Activated T-cell treated with anti-CD3 and anti-CD28 coated beads, Interleukin-2, amount 50 U/mL, for 24 hours (primary cell): ENCODE measurements at places on chromosomes 5 and 9.

GRCh38 chr9:72254901-72255545 lies 105.8 kb downstream of the GDA start:
- no peak for DNase-seq

DNA sequence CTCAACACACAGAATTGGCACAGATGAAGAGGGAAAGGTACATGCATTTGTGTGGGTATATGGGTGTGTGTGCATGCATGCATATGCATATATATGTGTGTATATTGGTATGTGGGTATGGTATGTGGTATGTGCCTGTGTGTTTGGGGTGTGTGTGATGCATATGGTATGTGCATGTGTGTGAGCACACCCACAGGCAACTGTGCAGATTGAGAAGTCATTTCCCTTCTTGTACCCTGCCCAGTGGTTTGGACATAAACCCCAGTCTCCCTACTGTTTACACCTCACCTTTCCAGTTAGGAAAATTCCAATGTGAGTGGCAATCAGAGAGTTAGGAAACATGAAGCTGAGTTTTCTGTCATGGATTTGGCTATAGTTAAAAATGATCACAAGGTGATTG lies 178.0 kb downstream of the NXNL2 start:
- no peak for DNase-seq

- no peak for DNase-seq
Observed at GRCh38 chr9:7037176-7037575, 279.4 kb downstream of the KDM4C start.

DNA sequence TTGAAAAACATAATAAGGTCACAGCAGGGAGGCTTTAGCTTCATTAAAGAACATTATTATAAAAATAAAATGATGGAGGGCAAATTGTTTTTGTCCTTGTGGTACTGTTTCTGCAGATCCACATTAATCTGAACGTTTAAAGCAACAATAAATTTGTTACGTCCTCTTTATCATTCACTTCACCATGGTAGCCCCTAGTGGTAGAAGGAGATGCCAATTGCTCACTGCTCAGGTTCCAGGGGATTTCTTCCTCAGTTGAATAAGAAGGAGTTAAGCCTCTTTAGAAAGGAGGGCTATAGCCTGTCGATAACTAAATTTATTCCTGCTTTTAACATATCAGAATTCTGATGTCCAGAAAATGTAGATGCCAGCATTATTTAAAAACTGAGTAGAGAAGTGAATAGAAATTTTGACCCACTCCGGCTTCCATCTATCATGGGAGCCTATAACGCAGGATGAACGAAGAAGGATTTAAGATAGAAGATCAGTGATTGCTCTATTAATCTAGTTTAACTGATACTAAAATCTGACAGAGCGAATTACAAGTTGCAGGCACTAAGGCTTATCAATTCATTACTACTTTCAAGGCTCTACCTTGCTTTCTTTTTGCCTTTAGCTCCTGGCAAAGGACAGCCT lies 692.3 kb downstream of the PTPRD start:
- DNase-seq = no peak

GRCh38 chr5:175743676-175744210 lies 85.9 kb downstream of the HRH2 start:
- DNase-seq = no peak

DNA sequence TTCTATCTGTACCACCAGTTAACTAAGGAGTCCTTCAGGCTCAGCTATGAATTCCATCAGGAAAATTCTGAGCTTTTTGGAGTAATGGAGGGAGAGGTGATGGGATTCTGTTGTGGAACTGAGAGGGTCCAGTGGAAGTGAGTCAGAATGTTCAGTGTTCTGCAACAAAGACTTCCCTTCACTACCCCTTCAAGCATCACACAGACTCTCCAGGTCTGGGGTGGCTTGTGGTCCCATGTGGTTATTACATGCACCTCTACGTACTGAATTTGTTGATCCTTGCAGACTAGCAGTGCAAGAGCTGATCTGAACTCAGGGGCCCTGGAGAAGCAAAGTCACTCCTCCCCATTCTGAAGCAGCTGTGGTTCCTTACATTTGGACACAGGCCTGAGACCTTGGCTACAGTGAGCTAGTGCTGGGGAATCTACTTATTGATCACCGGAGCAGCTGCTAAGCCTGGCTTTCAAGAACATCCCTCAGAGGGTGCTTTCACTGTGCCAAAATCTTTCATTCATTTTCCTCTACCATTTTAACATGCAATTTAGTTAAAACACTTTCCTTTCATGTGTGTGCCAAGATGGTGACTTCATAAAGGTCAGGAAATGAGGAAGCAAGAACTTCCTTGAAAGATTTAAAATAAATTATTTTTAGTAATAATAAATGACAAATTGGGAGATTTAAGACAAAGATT lies 75.0 kb upstream of the TNC start:
- DNase-seq = no peak

DNA sequence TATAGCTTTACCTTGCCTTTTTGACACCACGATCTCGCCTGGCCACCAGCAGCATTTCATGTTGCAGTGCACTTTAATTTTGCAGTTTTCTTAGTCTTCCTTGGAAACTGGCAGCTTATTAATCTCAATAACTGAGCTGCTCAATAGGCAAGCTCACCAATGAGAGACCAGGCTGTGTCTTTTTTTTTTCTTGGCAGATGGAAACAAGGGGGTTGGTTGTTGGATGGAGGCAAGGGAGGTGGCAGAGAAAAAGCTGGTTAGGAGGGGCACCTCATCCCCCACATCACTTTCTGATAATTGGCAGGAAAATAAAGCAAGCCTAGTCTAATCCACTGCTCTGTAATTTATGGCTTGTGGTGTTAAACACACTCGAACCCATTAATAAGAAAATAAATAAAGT lies 324.5 kb upstream of the WWC1 start:
- no peak for DNase-seq

DNA sequence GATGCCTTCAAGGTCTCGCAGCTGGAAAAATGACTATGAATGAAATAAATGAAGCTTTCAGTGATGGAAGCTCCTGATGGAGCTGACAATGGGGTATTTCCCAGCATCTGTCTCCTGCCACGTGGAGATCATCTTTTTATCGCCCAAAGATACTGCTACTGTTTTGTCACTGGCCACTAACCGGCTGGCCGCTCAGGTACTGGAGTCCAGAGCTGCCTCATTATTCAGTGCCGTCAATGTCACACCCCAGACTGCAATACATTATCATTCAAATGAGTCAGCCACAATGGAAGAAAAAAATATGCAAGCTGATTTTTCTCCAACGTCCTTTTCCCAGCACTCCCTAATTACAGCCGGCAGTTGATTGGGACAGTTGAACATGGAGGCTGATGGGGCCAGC lies 280.4 kb downstream of the ZSWIM6 start:
- no peak for DNase-seq

DNA sequence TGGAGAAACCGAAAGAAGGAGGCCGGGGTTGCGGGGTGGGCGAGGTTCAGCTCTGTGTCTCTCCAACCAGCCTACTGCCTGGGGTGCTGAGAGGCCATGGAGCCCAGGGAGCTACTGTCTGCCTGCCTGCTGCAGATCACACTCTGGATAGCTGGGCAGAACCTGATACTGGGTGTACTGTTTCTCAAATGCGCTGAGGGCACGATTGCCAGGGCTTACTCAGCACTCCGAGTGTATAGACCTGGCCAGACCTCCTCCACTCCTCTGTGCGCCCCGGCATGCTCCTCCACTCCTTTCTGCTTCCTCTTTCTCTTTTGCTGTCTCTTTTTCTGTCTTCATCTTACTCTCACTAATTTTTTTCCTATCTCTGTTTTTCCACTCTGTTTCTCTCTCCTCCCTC lies 215.1 kb downstream of the PAPPA start:
- no peak for DNase-seq

DNA sequence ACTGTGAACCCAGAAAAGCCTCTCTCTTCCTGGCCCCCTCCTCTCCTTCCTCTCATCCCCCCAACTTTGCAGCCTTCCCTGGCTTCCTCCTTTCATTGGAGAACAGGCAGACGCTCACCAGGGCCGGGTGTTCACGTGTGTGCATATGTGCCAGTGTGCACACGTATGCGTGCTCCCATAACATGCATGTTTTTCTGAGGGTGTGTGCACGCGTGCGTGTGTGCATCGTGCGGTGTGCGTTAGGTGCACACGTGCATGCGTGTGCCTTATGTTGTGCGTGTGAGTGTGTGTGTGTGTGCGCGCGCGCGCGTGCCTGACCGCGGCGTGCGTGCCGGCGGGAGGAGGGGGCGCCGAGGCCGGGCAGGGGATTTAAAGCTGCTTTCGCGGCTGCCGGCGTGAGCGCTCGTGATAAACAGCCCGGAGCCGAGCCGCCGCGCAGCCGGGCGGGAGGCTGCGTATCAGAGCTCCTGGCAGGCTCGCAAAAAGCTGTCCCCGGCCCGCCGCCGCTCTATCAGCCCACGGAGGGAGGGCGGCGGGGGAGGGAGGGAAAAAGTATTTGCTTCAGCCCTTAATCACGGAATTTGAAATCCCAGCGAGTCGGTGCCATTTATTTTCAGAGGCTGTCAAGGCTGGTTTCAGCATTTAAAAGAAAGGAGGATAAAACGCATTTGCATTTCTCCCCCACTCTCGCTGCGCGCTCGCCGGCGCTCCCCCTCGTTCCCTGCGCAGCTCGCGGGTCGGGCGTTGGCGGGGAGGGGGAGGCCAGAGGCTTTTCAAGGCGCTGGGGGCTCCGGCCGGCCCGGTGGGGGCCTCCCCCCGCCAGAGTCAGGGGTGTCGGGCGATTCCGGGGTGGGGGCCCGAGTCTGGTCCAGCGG lies 183.9 kb downstream of the C9orf50 start:
- DNase-seq = peak; percentile 59

DNA sequence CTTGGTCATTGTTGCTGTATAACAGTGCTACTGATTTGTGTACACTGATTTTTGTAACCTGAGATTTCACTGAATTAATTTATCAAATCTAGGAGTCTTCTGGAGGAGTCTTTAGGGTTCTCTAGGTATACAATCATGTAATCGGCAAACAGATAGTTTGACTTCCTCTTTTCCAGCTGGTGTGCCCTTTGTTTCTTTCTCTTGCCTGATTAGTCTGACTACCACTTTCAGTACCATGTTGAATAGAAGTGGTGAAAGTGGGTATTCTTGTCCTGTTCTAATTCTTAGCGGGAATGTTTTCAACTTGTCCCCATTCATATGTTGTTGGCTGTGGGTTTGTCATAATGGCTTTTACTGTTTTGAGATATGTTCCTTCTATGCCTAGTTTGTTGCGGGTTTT lies 24.7 kb upstream of the RANBP6 start:
- DNase-seq = no peak

GRCh38 chr5:78065663-78066062 lies 228.8 kb downstream of the AP3B1 start:
- DNase-seq = no peak

GRCh38 chr9:105038051-105038450 lies 110.1 kb upstream of the ABCA1 start:
- DNase-seq = no peak

DNA sequence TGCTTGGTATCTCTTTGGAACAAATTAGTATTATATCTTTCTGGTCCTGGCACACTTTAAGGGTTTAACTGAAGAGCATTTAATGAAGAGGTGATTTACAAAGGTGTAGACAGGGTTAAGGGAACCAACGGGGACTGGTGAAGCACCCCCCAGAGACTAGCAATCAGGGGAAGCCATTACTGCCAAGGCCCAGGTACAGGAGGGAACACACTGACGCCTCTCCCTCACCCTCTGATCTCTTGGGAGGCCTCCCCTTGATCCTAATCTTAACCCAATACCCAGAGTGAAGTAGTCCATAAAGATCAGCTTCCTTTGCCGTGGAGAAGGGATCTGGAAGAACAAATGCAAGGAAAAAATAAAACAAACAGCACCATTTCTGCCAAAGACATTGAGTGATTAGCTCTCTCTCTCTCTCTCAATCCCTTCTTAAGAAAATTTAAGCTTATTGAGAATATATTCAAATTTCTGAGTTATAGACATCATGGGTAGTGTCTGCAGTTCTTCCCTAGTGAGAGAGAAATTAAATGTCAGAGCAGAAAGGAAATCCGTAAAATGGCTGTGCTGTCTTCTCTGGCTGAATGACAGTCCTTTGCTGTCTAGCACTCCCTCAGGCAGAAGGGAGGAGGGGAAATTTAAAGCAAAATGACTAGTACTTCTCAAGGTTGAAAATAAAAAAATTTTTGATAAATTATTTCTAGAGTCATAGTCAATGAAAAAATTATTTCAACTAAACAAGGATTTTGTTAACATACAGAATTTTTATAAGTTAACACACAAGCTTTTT lies 20.0 kb downstream of the F2R start:
- no peak for DNase-seq

DNA sequence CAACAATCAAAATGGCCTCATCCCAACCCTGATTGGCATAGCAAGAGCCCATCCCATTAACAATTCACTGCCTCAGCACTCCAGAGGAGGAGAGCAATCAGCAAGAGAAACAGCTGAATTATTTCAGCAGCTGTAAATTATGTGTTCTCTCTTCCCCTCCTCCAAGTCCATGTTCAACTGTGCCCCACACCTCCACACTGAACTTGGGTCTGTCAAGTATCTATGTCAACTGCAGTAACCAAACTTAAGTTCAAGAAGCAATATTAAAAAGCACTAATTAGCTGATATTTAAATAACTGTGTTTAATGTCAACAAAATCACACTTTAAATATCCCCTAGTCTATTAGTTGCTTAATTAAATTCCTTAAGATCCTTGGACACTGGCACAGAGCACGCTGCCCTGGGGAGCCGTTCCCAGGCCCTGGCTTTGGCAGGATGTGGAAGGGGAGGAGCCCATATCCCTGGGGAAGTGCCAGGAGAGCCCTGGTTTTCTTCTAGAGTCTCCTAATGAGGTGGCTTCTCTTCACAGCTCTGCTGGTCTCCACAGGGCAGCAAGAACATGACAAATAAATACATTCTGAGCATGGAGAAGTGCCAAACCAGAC lies 50.6 kb downstream of the SIL1 start:
- DNase-seq = no peak

- DNase-seq = no peak
Observed at GRCh38 chr5:171330021-171330420, 21.0 kb downstream of the TLX3 start.

DNA sequence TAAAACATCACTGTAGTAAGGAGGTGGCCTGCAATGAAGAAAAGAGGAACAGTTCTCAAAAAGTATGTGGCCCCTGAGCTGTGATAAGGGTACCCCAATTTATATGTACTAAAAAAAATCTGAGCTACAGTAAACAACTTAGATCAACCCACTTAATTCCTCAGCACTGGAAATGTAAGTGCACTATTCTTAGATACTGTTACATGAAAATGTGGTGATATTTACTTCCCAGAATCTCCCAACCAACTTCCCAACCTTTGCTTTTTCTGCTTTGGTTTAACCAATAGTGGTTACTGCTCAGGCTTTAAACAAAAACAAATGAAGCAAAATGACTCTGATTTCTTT lies 114.8 kb downstream of the SEMA5A start:
- DNase-seq = no peak
